ENCODE measurements at places on chromosomes 13 and 19.

- no peak for DNase-seq
Measured at GRCh38 chr19:47598407-47599349, 10.3 kb upstream of the BICRA start.

GRCh38 chr19:1856345-1856697, 7.1 kb downstream of the KLF16 start:
- no peak for DNase-seq

DNA sequence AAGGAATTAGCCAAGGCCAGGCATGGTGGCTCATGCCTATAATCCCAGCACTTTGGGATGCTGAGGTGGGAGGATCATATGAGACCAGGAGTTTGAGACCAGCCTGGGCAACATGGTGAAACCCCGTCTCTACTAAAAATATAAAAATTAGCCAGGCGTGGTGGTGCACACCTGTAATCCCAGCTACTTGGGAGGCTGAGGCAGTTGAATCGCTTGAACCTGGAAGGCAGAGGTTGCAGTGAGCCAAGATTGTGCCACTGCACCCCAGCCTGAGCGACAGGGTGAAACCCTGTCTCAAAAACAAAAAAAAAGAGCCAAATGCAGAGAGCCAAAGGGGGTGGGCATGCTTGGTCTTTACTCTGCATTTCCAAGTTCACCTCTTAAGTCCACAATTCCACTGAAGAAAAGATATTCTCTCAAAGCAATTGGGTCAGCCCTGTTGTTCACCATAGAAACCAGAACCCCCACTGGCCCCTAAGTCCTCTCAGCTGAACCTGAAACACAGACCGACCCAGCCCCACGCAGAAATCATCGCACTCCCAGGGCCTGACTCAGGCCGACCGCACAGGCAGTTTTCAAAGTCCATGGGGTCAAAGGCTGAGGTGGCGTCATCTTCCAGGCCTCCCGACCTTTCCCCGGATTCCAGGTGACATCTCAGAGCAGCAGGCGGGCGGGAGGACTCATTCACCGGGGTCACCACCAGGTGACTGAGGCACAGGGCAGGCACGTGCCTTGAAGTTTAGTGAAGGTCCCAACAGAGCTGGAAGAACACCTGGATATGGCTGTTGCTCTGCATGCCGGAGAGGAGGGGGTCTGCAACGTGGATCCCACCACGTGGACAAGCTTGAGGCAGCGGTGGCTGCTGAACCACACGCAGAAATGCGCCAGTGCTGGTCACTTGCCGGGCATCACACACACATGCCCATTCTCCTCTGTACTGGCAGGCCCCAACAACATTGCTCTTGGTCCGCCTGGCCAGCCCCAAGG, 33.1 kb downstream of the SLC25A42 start:
- DNase-seq, result no peak

GRCh38 chr13:30907121-30907861, 1.2 kb downstream of the MEDAG start:
- DNase-seq, result no peak

DNA sequence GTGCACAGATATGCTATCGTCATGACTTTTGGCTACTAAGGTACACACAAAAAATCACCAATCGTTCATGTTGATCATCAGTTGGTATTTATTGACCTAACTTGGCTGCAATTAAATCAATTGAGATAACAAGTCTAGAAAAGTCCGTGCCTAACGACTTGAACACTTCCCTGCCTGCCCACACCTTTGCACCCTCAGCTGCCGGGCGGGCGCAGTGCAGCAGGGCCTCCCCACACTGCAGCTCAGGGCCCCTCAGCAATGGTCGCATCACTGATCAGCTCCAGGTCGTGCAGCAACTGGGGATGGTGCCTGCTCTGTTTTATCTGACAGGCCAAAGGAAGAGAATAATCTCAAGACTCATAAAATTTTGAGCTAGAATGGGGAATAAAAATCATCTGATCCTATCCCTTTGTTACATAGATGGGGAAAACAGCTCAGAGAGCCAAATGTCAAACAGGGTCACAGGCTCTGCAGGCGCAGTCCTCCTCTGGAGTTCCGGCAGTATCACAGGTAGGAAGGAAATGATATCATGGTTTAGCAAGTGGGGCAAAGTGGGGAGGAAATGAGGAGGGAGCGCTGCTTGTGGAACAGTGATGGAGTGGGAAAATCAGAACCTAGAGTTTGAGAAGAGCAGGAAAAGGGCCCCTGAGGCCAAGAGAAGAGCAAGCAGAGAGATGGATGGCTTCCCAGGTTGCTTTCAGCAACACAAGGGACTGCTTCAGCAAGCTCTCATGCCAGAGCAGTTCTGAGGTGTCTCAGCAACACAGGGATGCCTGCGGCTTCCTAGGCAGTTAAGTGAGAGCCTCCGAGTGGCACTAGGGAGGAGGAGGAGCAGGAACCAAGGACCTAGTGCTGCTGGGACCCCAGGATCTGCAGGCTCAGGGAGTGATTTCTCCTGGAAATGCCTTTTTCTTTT, 57.5 kb downstream of the SLC7A1 start:
- no peak for DNase-seq

GRCh38 chr13:94550062-94550738, 45.8 kb downstream of the TGDS start:
- DNase-seq, result no peak

DNA sequence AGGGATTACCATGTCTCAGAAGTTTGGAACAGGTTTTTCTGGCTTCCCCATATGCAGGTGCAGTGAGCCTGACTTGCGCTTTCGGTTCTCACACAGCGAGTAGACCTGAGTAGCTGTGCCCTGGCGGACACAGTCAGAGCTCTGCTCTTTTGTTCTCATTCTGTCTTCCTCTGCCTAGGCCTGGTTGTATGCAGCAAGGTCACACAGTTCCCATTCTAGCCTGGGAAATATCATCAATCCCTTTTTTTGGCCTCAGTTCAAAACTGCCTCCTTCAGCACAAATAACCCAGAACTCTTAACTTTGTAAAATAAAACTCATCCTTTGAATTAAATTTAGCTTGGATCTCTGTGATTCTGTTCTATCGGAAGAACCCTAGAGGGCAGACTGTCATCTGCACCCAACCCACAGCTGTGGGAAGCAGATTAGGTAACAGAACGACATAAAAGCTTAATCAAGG, 10.2 kb downstream of the OXGR1 start:
- no peak for DNase-seq

DNA sequence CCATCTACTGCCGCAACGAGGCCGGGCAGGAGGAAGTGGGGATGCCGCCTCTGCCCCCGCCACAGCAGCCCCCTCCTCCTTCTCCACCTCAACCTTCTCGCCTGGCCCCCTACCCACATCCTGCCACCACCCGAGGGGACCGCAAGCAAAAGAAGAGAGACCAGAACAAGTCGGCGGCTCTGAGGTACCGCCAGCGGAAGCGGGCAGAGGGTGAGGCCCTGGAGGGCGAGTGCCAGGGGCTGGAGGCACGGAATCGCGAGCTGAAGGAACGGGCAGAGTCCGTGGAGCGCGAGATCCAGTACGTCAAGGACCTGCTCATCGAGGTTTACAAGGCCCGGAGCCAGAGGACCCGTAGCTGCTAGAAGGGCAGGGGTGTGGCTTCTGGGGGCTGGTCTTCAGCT, 3.4 kb upstream of the NUP62 start:
- DNase-seq, result peak; percentile 61

DNA sequence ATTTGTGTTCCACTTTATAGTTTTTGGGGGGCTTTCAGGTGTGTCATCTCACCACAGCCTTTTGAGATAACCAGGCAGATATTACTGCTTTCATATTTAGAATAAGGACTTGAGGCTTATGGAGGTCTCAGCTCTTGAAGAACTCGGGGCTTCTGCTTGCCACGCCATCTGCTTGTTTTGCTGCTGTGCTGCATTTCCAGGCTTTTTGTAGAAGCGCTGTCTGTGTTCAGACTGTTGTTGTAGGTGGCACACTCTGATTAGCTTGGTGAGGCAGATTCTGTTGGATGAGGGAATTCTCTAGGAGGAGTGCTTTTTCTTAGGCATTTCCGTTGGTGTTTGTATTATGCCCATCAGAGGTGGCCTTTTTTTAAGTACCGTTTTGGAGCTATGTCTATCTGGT, 57.2 kb downstream of the WASF3 start:
- DNase-seq, result no peak
